ENCODE measurements at places on chromosomes 3 and 15. TPM values are rescaled to one million over a fixed set of nuclear protein-coding genes. Genes with fewer than 3 reads are reported as not detected.
A peak's percentile ranks its signal among the peaks of the same experiment; 100 is the strongest.

DNA sequence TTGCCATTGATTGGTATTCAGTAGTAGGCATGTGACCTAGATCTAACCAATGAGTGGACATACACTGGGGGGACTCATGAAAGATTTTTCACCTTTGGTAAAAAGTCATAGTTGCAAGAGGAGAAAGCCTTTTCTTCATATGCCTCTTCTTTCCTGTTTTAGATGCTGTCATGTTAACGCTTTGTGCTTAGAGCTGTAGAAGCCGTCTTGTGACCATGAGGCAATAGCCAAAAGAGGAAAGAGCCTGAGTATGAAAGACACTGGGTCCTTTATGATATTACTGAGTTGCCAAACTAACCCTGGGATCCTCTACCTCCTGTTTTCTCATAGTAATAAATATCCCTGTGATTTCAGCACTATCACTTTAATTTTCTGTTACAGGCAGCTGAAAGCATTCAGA, 396.0 kb downstream of the FHIT start:
- DNase-seq, result no peak

DNA sequence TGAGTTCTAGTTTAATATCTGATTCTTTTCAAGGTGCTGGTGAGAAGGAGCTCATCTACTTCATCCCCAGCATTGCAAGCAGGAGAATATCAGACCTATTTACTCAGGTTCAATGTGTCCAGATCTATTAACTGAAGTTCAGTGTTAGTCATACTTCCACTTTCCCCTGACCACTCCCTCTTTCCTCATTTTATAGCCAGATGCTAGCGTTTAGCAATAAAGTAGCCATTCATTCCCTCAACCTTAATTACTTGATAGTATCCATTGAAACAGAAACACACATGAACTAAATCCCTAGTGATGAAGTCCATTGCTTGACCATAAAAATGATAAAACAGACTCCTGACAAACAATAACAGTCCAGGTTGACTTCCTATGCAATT, 60.0 kb downstream of the RPL22L1 start:
- DNase-seq, result no peak

DNA sequence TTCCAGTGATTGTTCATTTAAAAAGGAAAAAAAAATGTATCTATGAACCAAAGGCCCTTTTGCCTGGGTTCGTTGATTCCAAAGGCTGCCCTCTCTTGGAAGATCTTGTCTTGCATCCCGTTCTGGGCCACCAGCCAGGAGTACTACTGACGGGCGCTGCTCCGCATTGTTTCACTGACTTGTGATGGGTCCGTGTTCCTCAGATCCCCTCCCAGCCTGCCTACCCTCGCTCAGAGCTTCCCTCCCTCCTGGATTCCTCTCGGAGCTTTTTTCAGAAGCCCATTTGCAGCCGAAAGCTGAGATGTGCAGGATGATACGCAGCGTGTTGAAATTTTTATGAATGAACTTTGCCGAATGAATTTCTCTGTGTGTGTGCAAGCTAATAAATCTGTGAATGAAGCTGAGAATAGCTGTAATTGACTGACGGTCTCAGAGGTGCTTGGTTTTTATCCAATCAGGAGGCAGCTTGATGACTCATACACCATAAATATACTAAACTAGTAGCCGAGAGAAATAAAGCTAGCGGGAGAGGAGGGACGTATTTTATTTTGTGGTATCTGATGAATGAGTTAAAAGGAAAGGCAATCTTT, at the start of gene SHC4:
TSS of gene SHC4 (minus strand) at position 396 of the 590 bp plus-strand sequence. CDS start 904 bp downstream, outside the sequence.
- DNase-seq, result no peak

- DNase-seq, result no peak
These were observed 3.9 kb upstream of the HEG1 start for GRCh38 chr3:125059488-125060245.

DNA sequence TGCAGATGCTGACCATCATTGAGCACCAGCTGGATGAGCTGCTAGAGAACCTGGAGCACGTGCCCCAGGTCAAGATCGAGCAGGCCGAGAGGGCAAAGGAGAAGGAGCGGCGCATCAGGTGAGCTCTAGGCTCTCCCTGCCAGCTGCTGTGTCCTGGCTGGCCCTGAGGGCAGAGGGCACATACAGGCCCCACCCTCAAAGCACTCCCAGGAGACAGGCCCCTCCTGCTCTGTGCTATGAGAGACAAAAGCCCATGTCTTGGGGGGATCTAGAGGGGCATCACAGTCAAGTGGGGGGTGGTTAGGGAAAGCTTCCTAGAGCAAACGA, 39.5 kb downstream of the CFAP100 start:
- no peak for DNase-seq

GRCh38 chr3:8154617-8155016, 347.0 kb upstream of the LMCD1 start:
- DNase-seq, result peak; percentile 45

DNA sequence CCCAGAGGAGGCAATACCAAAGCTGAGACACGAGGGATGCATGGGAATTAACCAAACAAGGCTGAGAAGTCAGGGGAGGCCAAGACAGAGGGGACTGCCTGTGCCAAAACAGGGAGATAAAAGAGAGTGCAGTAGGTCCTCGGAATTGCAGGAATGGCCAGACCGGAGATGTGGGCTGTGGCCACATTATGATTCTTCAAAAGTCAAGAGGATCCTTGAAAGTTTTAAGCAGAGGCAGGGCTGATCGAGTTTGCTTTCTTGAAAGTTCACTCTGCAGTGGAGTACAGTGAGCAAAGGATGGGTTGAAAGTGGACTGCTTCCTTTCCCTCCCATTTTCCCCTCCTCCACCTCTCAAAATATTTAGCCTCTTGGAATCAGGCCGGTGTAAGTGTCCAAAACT, 73.9 kb upstream of the ADAMTS9 start:
- DNase-seq, result no peak

- DNase-seq, result no peak
These were observed 13.8 kb downstream of the GRAMD2A start for GRCh38 chr15:72183781-72184164.

GRCh38 chr3:182183716-182184430, 472.1 kb downstream of the SOX2 start:
- DNase-seq, result no peak

DNA sequence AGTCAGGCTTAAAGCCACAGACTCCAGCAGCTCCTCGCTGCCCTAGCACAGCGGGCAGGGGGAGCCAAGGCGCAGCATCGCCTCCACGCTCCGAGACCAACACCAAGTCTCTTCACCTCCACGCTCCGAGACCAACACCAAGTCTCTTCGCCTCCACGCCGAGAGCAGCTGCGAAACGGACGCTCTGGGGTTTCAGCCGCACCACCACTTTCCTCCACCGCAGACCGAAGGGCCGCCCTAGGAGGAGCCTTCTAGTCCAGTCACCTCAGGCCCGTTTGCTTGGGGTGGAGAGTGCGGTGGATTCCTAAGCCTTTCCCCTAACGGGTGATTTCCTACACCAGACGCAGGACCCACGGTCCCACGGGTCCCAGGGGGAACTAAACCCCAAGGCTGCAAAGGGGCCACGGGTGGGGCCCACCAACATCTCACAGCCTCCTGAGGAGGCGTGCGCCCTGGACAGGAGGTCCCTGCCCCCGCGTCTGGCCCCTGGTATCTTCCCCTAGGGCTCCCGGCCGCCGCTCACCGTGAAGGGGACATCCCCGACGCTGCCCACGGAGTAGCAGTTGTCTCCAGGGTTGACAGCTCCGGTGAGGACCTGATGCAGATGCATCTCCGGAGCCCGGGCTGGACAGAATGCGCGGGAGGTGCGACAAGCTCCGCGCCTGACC, 501 bp downstream of the DMXL2 start:
- DNase-seq, result peak; percentile 92

DNA sequence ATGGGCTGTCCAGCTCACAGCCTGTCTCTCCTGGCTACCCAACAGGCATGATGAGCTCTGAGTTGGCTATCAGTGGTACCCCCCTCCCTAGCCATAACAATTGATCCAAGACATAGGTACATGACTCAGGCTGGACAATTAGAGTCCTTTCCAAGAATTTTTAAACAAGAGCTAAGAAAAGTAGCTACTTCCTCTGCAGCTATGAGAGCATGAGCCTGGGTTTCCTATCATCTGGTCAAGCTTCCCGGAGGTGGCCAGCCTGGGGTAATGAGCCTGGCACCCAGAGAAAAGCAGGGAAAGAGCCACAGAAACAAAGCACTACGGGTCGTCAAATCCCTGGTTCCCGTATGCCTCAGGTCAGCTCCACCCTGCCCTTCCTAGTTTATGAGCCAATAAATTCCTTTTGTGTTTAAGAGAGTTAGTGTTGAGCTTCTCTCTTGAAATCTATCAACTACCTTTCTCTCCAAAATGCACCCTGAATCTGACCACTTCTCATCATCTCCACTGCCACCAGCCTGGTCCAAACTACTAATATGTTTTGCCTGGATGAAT, 2.3 kb upstream of the SLC51B start:
- no peak for DNase-seq

- DNase-seq, result no peak
These were observed 18.2 kb upstream of the FHIT start for GRCh38 chr3:61269435-61269834.

DNA sequence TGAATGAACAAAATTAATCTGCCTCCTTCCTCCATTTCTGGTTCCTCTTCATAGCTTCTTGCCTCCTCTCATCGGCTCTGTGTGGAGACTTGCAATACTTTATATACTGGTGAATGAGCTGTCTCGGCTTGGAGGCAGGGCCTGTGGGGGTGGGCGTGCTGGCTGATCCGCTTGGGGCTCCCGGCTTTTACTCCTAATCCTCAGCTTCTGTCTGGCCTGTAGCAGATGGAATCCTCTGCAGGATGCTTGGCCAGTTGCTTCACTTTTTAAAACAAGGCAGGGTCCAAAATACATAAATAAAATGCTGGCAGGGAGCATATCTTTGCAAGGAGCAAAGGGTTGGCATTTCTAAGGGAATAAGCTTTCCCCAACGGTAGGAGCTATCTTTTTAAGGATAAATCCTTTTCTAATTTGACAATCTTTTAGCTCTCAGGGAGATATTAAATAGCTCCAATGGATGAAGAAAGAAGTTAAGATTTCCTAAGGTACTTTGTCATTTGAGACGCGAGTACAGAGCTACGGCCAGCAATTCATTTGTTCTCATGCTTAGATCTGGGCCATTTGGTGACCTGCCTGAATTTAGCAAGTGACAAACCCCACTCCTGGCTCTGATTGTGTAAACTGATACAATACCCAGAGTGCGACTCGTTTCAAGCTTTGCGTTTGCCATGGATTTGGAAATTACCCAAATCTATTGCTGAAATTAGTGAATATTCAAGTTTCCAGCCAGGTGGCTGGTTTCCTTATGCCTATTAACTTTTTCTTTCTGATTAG, 18.9 kb downstream of the SV2B start:
- DNase-seq, result no peak

DNA sequence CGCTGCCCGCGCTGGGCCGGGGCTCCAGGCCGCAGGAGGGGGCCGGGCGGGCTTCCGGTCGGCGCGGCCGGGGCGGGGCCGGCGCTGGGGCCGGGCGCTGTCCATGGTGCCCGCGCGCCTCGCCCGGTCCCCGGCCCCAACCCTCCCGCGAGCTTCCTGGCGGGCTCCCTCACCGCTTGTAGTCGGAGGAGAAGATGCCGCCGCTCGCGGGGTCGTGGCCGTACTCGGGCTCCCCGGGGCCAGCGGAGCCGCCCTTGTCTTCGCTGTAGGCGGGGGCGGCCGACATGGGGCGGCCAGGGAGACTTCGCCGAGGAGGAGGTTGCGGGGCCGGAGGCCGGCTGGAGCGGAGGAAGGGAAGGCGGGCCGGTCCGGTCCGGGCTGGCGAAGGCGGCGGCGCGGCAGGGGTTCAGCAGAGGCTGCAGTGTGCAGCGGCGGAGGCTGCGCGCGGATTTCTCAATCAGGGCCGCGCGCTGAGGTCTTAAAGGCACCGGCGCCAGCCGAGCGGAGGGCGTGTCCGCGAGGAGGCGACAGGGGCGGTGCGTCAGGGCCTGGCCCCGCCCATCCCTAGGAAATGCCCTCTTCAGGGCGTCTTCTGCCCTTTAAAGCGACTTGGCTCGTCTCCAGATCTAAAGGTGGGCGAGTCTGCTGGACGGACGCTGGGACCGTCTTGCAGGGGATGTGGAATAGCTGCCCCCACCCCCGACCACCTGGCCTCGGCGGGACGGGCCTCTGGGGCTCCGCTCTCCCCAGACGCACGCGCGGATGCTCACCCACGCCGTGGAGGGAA, at the start of gene AP3B2:
TSS of gene AP3B2 (minus strand) at position 455 of the 787 bp plus-strand sequence. CDS start at position 286, 169 bp downstream.
- no peak for DNase-seq

GRCh38 chr15:81516012-81516411, 142.0 kb upstream of the TMC3 start:
- no peak for DNase-seq

GRCh38 chr15:38666865-38667510, 102.4 kb upstream of the RASGRP1 start:
- DNase-seq, result no peak

DNA sequence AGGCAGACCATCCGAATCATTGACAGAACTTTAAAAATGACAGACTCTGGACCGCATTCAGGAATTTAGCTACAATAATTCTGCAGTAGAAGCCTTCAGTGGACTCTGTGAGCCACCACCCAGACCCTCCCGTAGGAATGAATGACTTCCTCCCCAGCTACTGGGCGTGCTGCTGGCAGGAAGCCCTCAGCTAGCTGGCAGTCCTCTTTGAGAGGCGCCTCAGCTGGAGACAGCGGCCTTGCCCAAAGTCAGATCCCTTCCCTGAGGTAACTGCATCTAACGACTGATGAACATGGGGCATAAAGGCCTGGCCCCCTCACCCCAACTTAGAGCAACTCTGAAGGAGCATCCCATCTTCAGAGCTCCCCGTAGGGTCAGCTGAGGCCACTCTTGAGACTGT, 25.8 kb downstream of the CRABP1 start:
- no peak for DNase-seq

- DNase-seq, result no peak
These were observed 57.9 kb upstream of the RNU6-1 start for GRCh38 chr15:67897646-67898339.

DNA sequence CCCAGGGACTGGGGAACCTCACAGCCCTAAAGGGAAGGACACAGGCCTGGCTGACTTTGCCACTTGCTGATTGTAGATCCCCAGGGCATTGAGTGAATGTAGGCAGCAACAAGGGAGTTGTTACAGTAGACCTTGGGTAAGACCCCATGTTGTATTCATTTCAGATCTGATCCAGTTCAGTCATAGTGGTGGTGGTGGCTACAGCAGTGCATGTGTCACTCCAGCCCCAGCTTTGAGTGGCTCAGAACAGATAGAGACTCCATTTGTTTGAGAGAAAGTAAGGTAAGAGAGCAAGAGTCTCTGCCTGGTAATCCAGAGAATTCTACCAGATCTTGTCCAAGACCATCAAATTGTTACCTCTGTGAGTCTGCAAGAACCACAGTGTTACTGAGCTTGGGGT, 278.7 kb upstream of the SATB1 start:
- DNase-seq, result no peak

GRCh38 chr15:98904544-98904943, 103.0 kb downstream of the PGPEP1L start:
- DNase-seq, result no peak

GRCh38 chr3:132038198-132038825, 3.5 kb upstream of the CPNE4 start:
- no peak for DNase-seq

Gene AADAC
- total RNA-seq, result not detected

Gene AHSG
- total RNA-seq, result not detected

Gene PLSCR5
- total RNA-seq, result not detected

Gene FAM81A
- 0.57 TPM for total RNA-seq

Gene TGM4
- not detected for total RNA-seq

Gene LRRC3B
- total RNA-seq, result under 0.01 TPM

Gene CLDN1
- not detected for total RNA-seq

Gene MNS1
- total RNA-seq, result 0.45 TPM

Gene SLC9C1
- total RNA-seq, result not detected

Gene P2RY13
- total RNA-seq, result 0.80 TPM

Gene THPO
- total RNA-seq, result 1.3 TPM

Gene C15orf39
- 13.8 TPM for total RNA-seq

Gene SLC28A1
- not detected for total RNA-seq

Gene RAB7A
- 84.9 TPM for total RNA-seq
